Activated CD8-positive, alpha-beta memory T cell treated with anti-CD3 and anti-CD28 coated beads for 4 hours (primary cell): ENCODE measurements at places on chromosomes 3 and 15.

GRCh38 chr3:43165786-43166185, 59.9 kb upstream of the POMGNT2 start:
- DNase-seq, result no peak

DNA sequence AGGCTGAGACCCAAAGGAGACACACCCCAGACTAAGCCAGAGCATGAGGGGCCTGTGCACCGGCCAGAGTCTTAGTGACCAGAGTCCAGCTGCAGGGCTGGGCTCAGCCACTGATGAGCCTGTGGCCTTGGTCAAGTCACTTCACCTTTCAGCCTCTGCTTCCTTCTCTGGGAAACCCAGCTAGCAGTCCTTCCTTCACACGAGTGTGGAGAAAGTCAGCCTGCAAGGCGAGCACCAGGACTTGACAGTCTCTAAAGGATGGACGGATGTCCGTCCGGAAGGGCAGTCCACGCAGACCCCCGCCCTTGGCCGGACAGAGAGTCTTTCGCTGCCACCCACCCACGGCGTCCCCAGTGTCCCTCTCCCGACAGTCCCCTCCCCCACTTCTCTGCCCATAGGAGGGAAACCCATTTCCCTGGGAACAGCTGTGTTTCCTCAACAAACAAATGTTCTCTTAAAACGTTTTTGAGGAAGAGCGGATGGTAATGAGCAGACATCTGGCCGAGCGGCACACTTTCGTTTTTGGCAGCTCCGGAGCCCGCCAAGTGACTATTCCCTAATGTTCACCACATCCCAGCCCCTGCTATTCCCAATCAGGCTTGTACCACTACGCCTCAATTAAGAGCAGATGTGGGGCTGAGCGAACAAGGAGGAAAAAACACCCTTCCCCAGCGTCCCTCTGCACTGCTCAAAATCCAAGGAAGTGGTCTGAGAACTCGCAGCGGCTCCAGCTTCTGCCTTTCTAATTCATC, 129.1 kb upstream of the SMAD3 start:
- DNase-seq, result no peak

DNA sequence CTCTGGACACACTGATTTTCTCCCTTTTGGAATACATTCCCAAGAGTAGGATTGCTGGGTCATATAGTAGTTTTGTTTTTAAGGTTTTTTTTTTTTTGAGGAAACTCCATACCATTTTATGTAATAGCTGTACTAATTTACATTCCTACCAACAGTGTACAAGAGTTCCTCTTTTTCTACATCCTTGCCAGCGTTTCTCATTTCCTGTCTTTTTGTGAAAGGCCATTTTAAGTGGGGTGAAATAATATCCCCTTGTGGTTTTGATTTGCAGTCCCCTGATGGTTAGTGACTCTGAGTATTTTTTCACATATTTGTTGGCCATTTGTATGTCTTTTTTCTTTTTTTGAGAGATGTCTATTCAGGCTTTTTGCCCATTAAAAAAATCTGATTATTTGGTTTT, 1205.5 kb downstream of the ROBO1 start:
- DNase-seq, result no peak

- no peak for DNase-seq
Measured at GRCh38 chr15:86162641-86163040, 83.0 kb downstream of the AGBL1 start.

DNA sequence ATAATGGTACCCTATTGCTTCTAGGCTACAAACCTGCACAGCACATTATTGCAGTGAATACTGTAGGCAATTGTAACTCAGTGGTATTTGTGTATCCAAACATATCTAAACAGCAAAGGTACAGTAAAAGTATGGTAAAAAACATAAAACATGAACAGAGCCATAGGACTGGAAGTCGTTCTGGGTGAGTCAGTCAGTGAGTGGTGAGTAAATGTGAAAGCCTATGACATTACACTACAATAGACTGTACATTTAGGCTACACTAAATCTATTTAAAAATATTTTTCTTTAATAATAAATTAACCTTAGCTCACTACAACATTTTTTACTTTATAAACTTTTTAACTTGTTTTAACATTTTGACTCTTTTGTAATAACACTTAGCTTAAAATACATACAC, 21.3 kb downstream of the RAB6B start:
- DNase-seq, result no peak

DNA sequence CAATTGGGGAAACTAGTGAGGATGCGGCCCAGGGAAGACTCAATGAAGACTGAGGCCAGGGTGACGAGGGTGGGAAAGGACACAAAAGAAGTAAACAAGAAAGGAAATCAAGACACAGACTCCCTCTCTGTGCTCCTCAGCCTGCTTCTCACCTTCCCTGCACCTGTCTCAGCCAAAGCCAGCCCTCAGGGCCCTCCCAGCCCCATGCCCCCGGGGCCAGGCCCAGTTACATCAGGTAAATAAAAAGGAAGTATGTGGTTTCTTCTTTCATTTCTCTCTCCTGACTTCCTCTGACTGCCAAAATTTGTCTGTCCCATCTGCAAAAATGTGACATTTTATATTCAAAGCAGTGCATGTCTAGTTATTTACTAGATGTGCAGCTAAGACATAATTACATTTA, 328.0 kb downstream of the UACA start:
- DNase-seq, result no peak

DNA sequence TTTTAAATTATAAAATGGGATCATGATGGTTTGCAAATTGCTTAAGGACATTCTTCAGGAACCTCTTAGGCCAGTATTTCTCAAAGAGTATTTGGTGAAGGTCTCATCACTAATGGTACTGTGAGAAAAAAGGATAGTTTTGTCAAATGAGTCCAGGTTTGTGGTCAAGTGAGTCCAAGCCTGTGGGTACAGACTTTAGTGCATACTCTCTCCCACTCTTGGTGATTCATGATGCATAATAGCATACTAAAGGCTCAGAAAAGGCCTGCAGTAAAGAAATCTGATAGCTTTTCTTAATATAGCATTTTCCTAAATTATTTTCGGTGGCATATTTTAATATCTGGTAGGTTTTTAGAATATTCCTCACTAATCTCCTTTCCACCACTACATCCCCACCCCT, 20.0 kb downstream of the BOC start:
- DNase-seq, result no peak

DNA sequence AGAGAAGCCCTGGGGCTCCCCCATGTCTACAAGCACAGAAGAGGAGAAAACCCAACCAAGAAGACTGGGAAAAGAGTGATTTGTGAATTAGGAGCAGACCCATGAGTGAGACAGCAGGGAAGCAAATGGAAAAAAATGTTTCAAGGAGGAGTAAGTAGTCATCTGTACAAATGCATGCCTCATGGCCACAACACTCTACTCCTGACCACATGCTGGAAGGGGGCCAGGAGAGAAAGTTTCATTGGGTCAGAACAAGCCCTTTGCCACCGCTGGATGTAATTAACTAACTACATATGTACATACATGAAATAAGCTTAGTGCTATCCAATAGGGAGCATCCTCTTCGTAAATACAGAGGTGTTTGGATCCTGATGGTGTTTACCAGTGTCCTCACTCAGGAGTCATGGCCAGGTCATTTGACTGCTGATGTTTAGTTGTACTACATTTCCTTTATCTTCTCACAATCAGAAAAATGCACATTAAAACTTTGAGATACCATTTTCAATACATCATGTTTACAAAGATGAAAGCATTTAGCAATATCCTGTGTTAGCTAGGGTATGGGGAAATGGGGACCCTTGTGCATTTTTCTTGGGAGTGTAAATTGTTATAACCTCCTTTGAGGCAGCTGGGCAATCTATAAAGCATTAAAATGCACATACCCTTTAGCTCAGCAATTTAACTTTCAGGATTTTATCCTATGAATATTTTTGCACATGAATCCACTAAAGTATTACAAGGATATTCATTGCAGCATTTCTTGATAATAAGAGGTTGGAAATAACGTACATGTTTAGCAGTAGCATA, 27.1 kb downstream of the CLRN1 start:
- no peak for DNase-seq

- DNase-seq, result no peak
Measured at GRCh38 chr15:69852482-69852881, 245.2 kb downstream of the TLE3 start.

DNA sequence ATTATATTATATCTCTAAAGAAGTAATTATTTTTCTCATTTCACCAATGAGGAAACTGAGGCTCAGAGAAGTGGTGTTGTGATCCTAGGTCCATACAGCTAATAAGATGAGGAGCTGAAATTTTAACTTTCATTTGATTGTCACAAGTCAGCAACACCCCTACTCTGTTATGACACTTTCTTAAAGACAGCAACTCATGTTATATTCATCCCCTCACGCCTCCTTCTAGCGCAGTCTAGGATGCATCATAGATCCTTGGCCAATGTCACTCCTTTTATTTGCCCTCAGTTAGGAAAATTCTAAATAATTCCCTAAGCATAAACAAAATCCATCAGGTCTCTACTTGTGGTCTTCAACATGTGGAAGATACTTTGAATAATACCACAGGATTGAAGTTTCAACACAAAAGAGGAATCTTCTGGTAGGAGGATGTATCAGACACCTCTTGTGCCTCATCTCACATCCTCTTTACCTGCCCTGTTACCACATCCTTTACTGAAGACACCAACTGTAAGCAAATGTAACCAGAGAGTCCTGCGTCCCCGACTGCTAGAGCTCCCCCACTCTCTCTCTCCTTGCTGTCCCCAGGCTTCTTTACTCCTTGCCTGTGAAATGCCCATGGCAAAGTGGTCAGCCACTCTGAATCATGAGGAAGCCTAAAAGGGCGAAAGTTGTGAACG, 53.7 kb downstream of the TRIM42 start:
- no peak for DNase-seq

- peak; percentile 30 for DNase-seq
Measured at GRCh38 chr3:57169872-57170623, 4.9 kb upstream of the IL17RD start.

DNA sequence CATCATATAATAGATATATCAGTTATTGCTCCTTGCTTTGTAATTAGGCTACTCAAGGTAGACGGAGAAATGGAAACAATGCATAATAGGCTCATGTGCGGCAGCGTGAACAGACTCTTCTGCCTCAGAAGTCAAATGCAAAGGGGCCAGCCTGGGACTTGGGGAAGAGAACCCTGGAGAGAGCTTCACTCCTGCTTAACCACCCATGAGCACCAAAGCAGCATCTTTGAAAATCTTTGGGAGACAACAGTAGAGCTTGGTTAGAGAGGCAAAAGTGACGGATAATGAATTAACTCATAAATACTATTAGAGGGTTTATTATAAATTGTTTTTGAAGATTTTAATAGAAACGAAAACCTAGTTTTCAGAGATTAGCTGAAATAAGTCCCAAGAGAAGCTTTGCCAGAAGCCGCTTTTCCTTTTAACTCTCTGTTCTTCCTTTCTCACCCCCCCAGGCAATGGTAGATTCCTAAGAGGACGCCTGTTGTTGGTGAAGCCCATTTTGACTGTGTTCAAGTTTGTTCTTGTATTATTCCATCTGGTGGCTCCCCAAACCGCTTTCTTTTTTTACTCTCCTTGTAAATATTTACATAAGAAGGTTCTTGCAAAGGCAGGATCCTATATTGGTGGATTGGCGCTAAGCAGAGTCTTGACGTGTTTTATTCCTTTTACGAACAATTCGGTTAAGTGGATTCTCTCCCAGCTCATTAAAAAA, 196.0 kb upstream of the TPRG1 start:
- DNase-seq, result no peak

- DNase-seq, result no peak
Measured at GRCh38 chr15:100001405-100001804, 268.2 kb upstream of the LYSMD4 start.

- no peak for DNase-seq
Measured at GRCh38 chr3:30518181-30518864, 88.1 kb upstream of the TGFBR2 start.

DNA sequence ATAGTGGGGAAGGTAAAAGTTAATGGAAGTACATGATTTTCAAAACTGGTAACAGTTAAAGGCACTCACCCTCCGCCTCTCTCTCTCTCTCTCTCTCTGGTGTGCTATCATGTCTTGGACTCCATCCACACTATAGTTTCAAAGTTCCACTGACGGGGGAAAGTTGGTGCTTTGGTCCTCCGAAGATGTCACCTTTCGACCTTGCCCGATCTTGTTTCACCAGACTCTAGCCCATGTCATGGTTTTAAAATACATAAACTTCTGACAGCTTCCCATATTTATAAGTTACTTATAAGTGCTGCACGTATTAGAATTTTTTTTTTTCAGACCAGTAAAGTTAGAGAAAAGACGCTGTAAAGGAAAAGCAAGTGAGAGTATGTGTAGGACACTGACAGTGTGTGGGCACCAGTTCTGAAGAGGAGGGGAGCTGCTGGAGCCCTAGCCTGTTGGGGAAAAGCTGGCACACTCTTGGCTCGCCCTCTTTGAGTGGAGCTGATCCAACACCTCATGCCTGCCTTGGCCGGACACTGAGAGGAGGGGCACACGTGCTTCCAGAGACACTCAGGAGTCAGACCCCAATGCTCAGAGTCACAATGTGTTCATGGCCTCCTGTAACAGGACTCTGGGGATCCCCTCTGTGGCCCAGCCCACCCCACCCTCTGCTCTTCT, 200.5 kb upstream of the TPM1 start:
- no peak for DNase-seq

DNA sequence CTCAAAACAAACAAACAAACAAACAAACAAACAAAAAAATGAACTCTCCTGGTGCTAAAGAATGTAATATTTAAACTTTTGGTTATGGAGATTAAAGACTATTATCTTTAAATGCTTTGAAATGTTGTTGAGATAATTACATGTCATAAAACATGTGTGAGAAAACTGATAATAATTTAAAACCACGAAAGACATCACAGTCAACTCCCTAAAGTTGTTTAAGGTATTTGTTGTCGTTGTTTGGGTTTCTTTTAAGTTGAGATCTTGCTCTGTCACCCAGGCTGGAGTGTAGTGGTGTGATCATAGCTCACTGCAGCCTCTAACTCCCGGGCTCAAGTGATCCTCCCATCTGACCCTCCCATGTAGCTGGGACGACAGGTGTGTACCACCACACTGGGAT, 12.0 kb downstream of the EFCAB12 start:
- no peak for DNase-seq

- DNase-seq, result no peak
Measured at GRCh38 chr15:47717036-47717612, at the start of gene SEMA6D. SEMA6D (plus strand) TSS chr15:47717505; CDS start chr15:47759799, 42,294 bp downstream.

DNA sequence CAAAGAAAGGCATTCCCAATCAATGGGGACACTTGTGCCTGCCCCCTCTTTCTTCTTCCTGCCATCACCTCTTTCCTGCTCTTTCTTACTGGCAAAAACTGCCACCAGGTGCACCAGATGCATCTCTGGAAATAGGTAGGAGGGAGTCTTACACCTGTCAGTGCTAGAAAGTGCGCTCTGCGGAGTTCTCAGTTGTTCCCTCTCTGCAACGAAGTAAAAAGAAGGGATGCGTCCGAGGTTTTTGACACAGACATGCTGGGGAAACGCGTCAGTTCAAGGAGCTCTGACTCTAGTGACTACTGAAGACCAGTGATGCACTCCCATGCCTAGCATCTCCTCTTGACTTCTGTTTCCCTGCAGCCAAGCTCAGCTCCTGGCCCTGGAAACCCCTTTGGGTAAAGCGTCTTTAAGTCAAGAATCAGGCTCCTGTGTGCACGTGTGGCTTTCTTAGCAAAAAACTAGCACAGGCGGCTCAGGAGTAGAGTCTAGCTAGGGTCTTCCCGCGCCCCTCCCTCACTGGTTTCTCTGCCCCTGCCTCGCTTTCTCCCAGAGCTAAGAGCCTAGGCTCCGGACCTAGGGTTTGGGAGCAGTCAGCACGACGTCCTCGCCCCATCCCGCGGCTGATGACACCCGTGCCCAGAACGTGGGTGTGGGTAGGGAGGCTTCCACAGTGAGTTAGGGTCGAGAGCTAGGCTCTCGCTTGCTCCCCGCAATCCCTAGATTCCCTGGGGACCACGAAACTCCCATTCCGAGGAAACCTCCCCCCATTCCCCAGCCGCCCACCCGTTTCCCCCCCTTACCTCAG, 564 bp upstream of the GRM7 start:
- DNase-seq, result no peak
